AG10803 (cell line): ENCODE measurements at places on chromosomes 12 and 14.
A peak's percentile ranks its signal among the peaks of the same experiment; 100 is the strongest.

DNA sequence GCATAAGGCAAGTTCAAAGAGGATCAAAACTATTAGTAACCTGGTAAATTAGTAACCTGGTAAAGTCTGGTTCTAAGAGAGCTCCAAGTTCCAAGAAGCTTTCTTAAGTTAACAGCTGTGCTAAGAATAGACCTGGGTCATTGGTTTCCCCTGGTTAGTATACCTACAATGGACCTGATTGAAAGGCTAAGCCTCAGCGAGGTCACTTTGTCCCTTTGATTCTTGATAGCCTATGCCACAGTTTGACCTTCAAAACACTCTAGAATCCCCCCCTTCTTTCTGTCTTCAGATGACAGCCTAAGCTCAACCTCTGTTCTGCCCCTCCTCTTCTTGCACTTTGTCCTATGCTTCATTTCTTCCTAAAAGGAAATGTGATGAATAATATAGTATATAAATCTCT lies 53.0 kb downstream of the LLPH start:
- no peak for DNase-seq

- no peak for DNase-seq
These were observed 17.8 kb downstream of the GPR132 start for GRCh38 chr14:105047283-105048016.

- DNase-seq, result no peak
These were observed 24.2 kb downstream of the CDK17 start for GRCh38 chr12:96375841-96376604.

DNA sequence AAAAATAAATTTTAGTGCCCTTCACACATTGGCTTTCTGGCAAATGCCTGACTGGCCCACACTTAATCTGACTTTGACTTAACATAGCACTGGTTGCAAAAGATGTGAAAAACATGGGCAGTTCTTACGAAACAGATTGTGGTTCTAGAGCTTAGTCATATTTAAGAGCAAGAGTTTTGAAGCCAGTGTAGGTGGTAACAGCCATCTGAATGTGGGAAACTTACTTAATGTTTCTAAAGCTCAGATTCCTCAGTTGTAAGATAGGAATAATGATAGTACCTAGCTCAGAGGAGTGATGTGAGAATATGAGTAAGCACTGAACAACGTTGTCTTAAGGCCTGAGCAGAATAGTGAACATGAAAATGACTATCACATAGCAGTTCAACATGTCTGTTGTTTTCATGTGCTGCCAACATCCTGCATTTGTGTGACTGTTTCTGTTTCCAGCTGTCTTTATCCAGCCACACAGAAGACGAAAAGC lies 262.7 kb downstream of the SYT1 start:
- peak; percentile 90 for DNase-seq

DNA sequence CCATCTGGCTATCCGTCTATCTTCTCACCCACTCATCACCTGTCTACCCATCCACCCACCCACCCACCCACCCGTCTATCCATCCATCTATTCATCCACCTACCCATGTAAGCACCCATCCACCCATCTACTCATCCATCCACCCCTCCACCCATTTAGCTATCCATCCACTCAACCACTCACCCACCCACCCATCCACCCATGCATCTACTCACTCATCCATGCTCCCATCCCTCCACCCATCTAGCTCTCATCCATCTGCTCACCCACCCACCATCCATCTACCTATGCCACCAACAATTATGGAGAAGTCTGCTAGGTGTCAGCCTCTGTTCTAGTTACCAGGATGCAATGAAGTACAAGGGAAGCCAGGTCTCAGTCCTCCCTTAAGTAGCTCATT lies 11.1 kb downstream of the TNFAIP2 start:
- DNase-seq, result no peak

- peak; percentile 17 for DNase-seq
These were observed 1.1 kb downstream of the IFNG start for GRCh38 chr12:68158432-68158831.

DNA sequence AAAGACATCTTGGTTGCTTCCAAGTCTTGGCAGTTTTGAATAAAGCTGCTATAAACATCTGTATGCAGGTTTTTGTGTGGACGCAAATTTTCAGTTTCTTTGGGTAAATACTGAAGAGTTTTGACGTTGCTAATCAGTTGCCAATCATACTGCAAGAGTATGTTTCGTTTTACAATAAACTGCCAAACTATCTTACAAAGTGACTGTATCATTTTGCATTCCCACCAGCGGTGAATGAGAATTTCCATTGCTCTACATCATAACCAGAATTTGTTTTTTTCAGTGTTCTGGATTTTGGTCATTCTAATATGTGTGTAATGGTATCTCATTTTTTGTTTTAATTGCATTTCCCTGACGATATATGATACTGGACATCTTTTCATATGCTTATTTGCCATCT lies 190.8 kb upstream of the PARP11 start:
- no peak for DNase-seq

GRCh38 chr14:59619061-59619460 lies 42.4 kb upstream of the CCDC175 start:
- DNase-seq, result no peak

DNA sequence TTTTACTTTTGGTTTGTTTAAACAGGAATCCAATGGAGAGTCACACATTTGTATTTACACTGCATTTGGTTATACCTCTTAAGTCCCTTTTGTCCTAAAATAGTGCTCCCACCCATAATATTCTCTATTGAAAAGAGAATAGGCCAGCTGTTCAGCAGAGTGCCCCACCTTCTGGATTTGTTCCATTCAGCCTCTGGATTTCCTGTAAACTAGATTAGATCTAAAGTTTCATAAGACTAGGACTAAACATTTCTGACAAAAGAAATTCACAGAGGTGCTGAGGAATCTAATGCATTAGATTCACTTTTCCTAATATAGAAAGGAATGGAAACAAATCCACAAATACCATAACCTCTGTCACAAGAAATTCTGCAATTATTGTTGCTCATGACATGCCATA lies 38.1 kb downstream of the GCH1 start:
- DNase-seq, result peak; percentile 12

DNA sequence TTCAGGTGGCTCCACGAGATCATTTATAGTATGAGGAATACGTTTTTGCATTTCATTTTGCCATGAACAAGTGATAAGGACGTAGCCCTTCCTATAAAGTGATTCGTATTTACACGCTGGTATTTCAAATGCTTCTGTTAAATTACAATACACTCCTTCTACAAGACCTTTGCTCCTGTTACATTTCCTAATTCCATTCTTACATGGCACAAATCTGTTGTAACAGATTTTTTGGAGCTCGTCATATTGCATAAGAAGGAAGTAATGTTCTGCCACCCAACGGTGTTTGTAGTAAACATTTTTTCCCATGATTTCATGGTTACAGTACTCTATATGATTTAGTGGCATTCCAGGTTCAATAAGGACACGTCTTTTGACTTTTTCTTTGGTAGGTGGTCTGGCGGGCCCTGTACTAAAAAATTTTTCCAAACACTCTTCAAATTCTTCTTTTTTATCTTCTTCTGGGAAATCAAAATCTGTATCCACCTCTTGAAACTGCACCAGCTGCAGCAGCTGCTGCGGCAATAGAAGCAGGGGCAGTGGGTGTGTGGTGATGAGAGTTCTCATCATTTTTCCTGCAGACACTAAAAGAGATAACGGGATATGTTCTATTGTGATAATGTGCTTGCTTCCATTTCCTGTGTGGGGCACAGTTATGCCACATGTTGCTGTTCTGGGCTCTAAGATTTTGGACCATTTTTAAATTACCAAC lies 4.2 kb downstream of the RNASE9 start:
- no peak for DNase-seq

- no peak for DNase-seq
These were observed 12.4 kb upstream of the NUP107 start for GRCh38 chr12:68674376-68674775.

GRCh38 chr12:113894697-113895096 lies 71.4 kb downstream of the RBM19 start:
- no peak for DNase-seq

- DNase-seq, result no peak
These were observed 4.3 kb downstream of the BCAT1 start for GRCh38 chr12:24944601-24944975.

- DNase-seq, result no peak
These were observed 646.2 kb downstream of the SOX5 start for GRCh38 chr12:23303220-23303619.

DNA sequence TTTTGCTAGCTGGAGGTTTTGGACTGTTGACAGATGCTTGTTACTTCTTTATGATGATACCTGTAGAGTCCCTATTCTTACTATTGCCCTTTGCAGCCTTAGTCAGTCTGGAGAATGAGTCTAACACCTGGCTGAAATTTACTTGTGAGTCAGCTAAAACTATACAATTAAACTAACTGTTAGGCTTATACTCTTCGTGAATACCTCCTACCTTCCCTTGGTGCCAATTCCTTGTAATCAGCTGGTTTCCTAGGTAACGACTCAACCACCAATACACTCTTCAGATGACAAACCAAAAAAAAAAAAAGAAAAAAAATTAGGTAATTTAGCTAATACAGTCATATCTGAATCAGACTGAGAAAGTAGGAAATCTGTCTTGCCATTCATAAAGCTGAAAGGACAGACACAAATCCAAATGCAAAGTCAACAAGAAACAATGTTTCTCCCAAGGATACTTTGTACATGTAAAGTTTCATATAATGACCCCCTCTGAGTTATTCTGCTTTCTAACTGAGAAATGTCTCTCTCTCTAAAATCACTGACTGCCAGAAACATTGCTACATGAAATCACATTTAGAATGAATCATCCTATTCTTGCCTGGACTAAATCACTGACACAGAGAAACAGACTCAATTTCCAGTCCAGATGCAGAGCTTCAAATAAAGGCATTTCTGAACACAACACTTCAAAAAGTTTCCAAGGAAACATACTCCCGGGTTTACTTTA lies 56.5 kb upstream of the CDKL1 start:
- peak; percentile 77 for DNase-seq

DNA sequence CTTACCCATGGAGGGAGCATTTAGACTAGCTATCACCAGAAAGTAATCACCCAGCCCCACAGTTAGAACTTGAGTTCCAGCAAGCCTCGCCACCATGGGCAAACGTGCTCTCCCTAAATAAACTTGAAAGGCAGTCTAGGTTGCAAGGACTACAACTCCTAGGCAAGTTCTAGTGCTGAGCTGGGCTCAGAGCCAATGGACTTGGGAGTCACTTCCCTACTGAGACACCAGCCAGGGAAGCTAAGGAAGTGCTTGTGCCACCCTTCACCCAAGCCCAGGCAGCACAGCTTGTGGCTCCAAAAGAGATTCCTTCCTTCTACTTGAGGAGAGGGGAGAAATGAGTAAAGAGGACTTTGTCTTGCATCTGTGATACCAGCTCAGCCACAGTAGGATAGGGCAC lies 57.9 kb downstream of the SLCO1A2 start:
- DNase-seq, result no peak

DNA sequence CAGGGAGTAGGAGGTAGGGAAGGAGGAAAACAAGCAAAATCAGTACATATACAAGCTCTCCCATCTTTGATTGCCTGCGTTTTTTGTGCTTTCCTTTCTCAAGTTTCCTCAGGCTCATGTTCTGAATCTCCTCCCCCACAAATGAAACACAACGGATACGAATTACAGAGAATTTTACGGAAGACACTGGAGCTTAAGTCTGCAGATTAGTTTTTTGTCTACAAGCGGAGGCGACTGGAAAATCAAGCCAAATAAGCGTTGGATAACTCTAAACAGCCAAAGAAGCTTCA lies 612 bp downstream of the WBP11 start:
- DNase-seq, result no peak

- DNase-seq, result no peak
These were observed 52.8 kb downstream of the FRMD6 start for GRCh38 chr14:51704545-51704944.

GRCh38 chr12:109637348-109637747 lies 63.8 kb downstream of the MVK start:
- DNase-seq, result no peak

DNA sequence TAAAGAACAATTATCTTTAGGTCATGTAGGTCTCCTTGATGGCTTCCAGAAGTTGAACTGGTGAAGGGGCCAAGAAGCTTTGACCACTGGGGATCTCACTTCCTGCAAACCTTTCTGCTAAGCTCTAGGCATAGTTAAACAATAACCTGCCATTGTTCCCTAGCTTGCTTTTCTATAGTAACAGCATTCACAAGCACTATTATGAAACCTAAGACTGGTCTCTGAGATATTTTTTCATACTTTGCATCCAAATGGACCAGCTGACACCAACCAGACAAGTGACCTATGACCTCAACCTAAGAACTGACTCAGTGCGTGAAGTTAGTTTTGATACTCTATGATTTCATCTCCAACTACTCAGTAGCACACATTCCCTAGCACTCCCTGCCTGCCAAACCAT lies 129.1 kb downstream of the PTPRB start:
- no peak for DNase-seq

GRCh38 chr12:47943623-47944340 lies 19.6 kb upstream of the TMEM106C start:
- no peak for DNase-seq

DNA sequence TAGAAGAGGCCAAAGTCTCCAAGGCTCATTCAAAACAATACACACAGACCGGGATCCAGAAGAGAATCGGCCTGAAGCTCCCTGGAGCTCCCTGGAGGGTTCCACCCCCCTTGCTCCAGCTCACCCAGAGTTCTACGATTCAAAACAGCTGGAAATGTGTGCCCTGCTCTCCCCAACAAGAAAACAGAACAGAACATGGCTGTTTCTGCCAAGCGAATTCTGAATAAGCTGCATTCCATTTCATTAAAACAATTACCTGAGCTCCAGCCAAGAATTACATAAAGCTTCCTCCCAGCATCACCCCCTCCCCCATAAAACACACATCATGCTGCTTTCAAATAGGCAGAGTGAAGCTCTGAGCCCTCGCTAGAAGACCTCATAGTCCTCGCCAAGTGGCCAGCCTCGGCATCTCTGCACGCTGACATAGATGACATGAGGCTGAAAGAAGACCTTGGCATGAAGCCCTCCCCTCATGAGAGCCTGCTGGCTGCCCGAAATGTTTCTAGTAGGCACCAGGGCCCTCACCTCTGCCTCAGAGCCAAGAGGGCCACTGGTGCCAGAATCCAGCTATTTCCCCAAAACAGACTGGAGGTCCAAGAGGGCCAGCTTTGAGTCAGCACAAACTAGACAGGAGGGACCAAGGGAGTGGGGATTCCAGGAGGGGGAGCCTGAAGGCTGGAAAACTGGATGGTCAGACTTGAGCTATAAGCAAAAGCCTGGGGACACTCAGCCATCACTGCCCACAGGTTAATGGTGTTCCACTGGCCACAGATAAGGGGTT lies 8.3 kb downstream of the PXN start:
- peak; percentile 97 for DNase-seq

- DNase-seq, result no peak
These were observed 5.9 kb upstream of the PRPH start for GRCh38 chr12:49288922-49289555.
